Cortex of kidney (tissue), 1 donor: ENCODE measurements at places on chromosomes 12 and 14.

- no peak for DNase-seq
Observed at GRCh38 chr12:51386351-51386750, 4.9 kb downstream of the GALNT6 start.

- DNase-seq, result no peak
Observed at GRCh38 chr14:26486922-26487321, 110.9 kb downstream of the NOVA1 start.

- no peak for DNase-seq
Observed at GRCh38 chr14:64450255-64450654, 15.0 kb upstream of the AKAP5 start.

DNA sequence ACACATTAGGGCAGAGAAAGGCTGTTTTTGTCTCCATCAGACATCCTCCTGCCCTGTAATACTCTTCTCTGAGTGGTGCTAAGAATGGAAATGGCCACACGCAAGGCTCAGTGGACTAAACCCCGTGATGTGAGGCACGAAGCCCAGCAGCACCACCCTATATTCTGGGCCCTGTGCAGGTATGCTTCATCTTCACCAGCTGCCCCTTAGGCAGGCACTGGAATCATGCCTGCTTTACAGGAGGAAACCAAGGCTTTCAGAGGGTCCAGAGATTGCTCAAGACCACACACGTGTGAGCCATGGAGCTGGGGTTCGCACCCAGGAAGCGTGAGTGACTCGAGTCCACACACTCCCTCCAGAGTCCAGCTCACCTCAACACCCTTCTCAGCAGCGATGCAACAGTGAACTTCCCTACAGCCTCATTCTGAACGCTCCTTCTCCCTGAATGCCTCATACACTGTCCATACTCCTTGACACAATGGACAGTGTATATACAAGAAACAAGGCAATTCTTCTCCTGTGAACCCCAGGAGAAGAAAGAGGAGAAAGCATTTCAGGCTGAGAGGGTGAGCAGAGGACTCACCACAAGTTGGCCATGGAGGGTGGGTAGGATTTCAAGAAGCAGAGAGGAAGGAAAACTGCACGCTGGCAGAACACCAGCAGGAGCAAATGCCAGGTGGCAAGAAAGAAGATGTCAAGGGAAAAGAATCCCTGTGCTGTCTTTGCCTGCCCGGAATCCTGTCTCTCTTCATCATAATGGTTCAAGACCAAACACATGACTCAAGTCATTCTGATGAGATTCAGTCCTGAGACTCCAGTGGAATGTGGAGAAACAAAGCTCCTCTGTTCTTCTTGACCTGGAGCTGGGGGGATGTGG lies 39.1 kb downstream of the NT5DC3 start:
- no peak for DNase-seq

DNA sequence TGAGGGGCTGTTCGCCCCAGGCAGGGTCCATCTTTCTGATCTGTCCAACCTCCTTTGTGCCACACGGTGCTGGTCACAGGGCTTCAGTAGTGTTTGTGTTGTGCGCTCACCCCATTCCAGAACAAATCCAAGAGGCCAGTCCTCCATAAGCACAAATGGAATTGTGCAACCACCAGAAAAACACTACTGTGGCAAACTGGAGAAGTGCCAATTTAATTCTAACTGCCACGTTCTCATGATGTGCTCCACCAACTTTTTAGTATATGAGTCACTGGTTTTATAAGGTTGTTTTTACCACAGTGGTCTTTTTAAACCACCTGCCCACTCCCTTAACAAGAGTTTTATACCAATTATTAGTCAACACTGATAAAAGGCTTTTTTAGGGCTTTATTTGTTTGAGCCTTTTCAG lies 380.2 kb downstream of the NAV3 start:
- no peak for DNase-seq

- no peak for DNase-seq
Observed at GRCh38 chr12:10386857-10387256, 3.0 kb downstream of the KLRK1 start.

GRCh38 chr12:5520037-5520436 lies 88.1 kb downstream of the NTF3 start:
- DNase-seq, result no peak

- DNase-seq, result no peak
Observed at GRCh38 chr14:87799400-87799799, 193.6 kb downstream of the GALC start.

DNA sequence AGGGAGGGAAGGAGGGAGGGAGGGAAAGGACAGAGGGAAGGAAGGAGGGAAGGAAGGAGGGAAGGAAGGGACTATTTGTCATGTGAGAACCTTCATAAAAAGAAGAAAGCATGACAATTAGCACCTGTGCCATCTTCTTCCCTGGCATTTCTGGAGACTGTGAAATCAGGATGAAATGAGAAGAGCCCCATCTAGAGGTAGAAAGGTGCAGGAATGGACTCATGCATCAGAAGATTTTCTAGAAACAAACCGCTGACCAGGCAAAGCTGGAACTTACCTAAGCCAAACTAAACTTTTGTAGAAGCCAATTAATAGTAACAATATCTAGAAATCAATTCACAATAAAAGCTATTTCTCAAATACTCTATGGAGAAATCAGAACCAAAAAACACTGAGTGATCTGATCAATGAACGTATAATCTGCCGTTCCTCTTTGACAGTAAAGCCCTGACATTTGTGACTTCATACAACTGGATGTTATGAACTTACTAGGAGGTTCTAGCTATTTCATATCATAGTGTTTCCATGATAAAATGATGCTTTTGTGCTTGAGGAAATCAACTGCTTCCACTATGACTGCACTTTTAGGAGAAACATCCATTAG lies 24.4 kb upstream of the CRACR2A start:
- no peak for DNase-seq

- DNase-seq, result no peak
Observed at GRCh38 chr12:43841253-43841652, 5.4 kb downstream of the TMEM117 start.

- no peak for DNase-seq
Observed at GRCh38 chr14:91320266-91320665, 75.8 kb upstream of the GPR68 start.

- no peak for DNase-seq
Observed at GRCh38 chr12:96986883-96987523, 79.9 kb downstream of the NEDD1 start.

DNA sequence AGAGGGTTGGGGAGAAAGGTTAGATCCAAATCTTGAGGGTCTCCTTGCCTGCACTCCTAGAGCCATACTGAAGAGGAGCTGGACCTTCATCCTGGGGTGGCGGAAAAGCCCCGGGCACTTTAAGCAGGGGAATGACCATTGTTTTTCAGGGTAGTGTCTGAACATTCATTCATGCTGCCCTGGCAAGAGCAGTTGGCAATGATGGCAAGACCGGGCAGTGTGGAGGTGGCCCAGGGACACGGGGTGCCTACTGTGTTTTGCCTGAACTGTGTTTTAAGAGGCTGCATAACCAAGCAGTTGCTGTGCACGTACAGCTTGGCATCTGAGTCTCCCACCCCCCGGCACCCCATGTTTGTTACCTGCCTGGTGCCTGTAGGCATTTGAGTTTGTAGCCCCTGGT lies 14.7 kb downstream of the TPCN1 start:
- DNase-seq, result no peak

GRCh38 chr14:51424561-51425251 lies 184.7 kb downstream of the TMX1 start:
- DNase-seq, result no peak

DNA sequence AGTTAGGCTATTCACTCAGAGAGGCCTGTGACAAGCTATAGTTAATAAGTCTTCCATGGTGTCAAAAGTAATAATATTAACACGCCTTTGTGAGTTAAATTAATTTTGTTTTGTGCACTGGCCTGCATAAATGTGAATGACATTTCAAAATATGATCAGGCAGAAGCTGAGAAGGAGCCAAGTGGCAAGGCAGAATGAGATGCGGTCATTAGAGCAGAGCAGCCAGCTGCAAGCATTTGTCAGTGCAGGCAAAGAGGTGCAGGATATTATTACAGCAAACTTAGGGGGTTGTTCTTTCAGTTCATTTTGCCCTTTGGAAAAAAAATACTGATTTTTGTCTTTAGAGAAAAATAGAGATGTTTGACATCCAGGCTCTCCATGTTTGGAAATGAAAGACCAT lies 364.5 kb downstream of the PAWR start:
- no peak for DNase-seq

GRCh38 chr14:38623661-38624060 lies 367.8 kb upstream of the CLEC14A start:
- no peak for DNase-seq

DNA sequence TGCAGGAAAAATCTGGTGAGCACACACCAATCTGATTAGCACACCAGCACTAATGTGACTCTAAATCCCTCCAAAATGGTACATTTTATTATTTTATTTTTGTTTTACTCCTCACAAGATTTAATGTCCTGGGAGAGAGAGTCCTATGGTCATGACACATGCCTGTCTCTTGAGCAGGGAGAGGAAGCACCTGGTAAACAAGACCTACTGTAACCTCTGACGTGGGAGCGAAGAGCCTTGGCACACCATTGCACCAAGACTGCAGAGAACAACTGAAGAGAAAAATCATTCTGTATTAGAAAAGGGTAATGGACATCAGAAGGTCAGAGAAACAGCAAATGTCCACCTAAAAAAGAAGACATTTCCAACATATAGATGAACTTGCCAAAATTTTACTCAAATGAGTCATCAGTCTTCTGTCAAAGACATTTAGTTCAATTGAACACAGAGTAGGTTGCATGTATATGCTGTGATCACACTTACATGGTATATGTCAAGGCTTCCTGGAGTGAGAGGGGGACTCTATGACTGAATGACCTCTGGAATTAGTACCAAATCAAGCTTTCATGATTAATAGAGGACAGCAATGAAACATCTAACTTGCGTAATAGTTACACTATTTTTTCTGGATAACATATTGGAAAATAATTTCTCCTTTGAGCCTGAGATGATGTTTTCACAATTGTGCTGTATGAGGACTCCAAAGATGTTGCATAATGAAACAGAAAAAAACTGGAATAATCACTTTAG lies 186.9 kb upstream of the FLRT2 start:
- no peak for DNase-seq

DNA sequence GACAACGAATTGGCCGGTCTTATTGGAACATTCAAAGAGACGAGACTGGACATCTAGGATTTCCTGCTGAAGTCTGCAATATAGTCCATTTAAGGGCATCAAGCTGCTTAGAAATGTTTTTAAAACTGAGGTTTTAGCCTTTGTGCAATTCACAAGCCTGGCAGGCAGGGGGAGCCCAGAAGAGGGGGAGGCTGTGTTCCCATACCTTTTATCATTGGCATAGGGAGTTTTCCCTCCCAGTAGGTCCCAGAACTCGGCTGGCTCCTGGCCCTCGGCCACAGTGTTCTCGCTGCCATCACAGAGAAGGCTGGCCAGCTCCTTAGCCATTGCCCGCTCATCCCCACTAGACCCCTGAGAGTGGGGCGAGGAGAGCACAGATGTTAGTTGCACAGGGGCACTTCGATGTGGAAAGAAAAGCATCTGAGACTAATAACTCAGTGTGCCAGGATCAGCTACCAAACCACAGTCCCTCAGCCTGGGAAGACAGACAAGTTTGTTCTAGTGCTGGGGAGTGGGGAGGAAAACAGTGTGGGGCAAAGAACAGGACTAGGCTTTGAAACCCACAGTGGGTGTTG lies 15.1 kb downstream of the AVIL start:
- DNase-seq, result no peak
